IMR-90 (cell line): ENCODE measurements at places on chromosomes 5 and 9. TPM values are rescaled to one million over a fixed set of nuclear protein-coding genes. Genes with fewer than 3 reads are reported as not detected.

ARID3C gene
- total RNA-seq: not detected in 2 replicates

CAMLG gene
- total RNA-seq: 13.1 and 24.7 TPM in 2 replicates

RETREG1 gene
- total RNA-seq: not detected in 2 replicates

LCN12 gene
- total RNA-seq: not detected in 2 replicates

LARP1 gene
- 41.9 and 47.3 TPM in 2 replicates for total RNA-seq

IFNA21 gene
- not detected in 2 replicates for total RNA-seq

DNA sequence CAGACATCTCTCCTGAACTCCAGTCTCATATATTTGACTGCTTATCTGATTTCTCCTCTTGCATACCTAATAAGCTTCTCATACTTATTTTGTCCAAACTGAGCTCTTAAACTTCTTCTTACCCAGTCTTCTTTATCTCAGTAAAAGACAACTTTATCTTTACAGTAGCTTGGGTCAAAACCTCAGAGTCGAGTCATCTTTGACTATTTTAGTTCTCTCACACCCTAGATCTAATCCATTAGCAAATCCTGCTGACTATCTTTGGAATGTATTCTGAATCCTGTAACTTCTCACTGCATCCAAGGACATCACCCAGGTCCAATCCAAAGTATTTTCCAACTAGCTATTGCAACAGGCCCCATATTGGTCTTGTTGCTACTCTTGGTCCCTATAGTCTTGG is 11.8 kb upstream of the JAK2 start:
- peak; percentile 10 for DNase-seq

DNA sequence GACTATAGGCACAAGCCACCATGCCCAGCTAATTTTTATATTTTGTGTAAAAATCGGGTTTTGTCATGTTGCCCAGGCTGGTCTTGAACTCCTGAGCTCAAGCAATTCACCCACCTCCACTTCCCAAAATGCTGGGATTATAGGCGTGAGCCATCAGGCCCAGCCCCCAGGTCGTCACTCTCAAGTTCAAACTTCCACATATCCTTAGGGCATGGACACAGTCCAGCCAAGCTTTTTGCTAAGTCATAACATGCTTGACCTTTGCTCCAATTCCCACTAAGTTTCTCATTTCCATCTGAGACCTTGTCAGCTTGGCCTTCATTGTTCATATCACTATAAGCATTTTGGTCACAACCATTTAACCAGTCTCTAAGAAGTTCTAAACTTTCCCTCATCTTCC is 43.9 kb upstream of the ARAP3 start:
- DNase-seq: no peak

- peak; percentile 84 for DNase-seq
Measured at GRCh38 chr5:56480705-56481427, 247.7 kb upstream of the ANKRD55 start.

GRCh38 chr5:68141494-68141893 is 74.1 kb upstream of the PIK3R1 start:
- DNase-seq: peak; percentile 83
